ENCODE measurements at places on chromosomes 3 and 15. TPM values are rescaled to one million over a fixed set of nuclear protein-coding genes. Genes with fewer than 3 reads are reported as not detected.

DNA sequence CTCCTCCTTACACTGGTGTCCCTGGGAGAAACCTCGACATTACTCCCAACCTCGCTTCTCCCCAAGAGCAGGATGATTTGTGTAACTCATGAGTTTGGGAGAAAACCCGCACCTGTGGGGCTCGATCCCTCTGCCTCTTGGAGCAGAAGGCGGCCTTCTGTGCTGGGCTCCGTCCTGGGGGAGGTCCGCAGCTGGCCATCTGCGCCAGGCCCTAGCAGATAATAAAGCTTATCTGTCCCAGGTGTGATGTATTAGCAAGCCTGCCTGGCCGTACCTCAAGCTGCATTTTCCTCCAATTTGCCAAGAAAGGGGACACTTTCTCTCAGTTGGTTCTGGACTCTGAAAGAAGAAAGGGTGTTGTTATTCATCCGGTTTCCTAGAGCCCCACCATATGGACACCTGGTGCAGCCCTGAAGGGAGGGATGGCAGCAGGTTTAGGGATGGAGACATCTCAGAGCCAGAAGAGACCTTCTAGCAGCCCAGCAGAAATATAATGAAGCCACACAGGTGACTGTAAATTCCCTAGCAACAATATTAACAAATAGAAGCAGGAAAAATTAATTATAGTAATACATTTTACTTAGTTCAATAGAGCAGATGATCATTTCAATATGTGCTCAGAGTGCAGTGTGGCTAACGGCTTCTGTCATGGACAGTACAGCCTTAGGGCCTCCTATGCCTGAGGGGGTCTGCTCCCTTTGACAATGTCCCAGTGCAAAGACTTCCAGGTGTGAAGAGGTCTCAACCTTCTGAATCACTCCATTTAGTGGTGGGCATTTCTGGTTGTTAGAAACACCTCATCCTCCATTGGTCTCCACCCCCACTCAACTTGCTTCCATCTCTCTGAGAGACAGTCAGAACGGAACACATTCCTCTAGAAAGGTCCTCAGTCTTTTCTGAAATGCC lies 94.8 kb downstream of the CPN2 start:
- H3K36me3 ChIP-seq, result no peaks in the 10 kb centered on the region
- H3K27me3 ChIP-seq, result no peaks in the 10 kb centered on the region
- H3K27ac ChIP-seq, result no peak overlapping the region
- H3K4me1 ChIP-seq, result peaks cover 1% of the 10 kb centered on the region
- DNase-seq, result no peak
- H3K4me3 ChIP-seq, result no peak overlapping the region

DNA sequence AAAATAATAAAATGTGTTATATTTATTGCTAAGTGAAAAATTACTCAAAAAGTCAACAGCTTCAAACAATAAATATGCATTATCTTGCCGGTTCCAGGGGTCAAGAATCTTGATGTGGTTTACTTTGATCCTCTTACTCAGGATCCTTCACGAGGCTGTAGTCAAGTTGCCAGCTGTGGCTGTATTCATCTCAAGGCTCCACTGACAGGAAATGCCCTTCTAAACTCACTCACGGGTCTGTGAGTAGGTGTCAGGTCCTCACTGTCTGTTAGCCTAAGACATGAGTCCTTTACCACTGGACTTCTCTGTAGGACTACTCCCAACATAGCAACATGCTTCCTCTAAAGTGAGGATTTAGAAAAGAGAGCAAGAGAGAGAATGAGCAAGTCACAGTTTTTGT lies 983.0 kb downstream of the SI start:
- no peak for DNase-seq
- H3K4me3 ChIP-seq, result no peak overlapping the region
- no peaks in the 10 kb centered on the region for H3K36me3 ChIP-seq
- no peak overlapping the region for H3K27ac ChIP-seq

Gene DPPA2
- total RNA-seq, result not detected

Gene ZPLD1
- total RNA-seq, result not detected

Gene LDHAL6B
- not detected for total RNA-seq

Gene ARHGEF3
- 17.4 TPM for total RNA-seq

DNA sequence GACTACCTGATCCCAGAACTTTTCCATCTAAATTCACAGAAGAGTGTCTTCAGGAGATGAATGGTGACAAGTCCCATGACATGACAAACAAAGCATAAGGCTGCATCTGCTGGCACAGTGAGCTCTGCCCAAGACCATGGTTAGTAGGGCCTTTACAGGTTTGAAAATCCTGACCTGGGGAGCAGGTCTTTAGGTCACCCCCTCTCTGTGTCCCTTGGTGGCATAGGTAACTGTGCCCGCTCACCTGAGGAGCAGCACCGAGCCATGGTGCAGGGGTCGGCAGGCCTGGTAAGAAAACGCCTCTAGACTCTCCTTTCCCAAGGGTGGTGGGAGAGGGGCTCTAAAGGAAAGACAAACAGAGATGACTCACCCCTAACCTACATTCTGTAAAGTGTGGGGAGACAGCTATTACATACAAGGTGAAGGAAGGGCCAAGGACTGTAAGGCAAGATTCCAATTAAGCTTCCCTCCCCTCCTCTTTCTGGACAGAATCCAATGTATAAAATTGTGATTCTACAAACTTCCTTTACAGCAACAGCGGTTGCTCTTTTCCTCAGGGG lies 74.0 kb downstream of the SATB1 start:
- no peak overlapping the region for H3K27ac ChIP-seq
- H3K4me1 ChIP-seq, result no peaks in the 10 kb centered on the region
- DNase-seq, result no peak
- no peak overlapping the region for H3K4me3 ChIP-seq
- H3K36me3 ChIP-seq, result peaks cover 24% of the 10 kb centered on the region
- H3K27me3 ChIP-seq, result no peaks in the 10 kb centered on the region

Gene CYP1A2
- not detected for total RNA-seq

Gene KBTBD13
- not detected for total RNA-seq

DNA sequence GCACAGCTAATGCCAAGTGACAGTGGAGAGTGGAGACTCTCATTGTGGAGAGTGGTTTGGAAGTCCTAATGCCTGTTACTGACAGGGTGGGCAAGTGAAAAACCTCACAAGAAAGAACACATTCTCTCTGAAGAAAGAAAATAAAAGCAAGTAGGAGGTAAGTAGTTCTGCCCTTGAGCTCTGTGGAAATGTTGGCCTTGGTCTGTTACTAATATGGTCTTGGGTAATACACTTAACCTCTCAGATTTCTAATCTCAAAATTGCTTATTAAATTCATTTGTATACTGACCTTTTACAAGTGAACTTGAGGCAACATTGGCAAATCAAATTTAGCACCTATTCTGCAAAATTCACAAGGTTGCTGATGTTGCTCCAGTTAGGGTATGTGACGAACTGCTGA lies 291.6 kb upstream of the CBLB start:
- no peaks in the 10 kb centered on the region for H3K36me3 ChIP-seq
- no peak for DNase-seq
- no peak overlapping the region for H3K4me3 ChIP-seq
- no peak overlapping the region for H3K27ac ChIP-seq
- no peaks in the 10 kb centered on the region for H3K4me1 ChIP-seq
- H3K27me3 ChIP-seq, result no peaks in the 10 kb centered on the region

Gene FSTL1
- total RNA-seq, result 387 TPM

- H3K27me3 ChIP-seq, result no peaks in the 10 kb centered on the region
- no peak overlapping the region for H3K4me3 ChIP-seq
- H3K27ac ChIP-seq, result no peak overlapping the region
- peaks cover 18% of the 10 kb centered on the region for H3K4me1 ChIP-seq
- peak; percentile 40 for DNase-seq
Measured at GRCh38 chr3:195247863-195248189, 23.1 kb downstream of the XXYLT1 start.

Gene C3orf85
- total RNA-seq, result not detected

Gene MAGI1
- 47.1 TPM for total RNA-seq

DNA sequence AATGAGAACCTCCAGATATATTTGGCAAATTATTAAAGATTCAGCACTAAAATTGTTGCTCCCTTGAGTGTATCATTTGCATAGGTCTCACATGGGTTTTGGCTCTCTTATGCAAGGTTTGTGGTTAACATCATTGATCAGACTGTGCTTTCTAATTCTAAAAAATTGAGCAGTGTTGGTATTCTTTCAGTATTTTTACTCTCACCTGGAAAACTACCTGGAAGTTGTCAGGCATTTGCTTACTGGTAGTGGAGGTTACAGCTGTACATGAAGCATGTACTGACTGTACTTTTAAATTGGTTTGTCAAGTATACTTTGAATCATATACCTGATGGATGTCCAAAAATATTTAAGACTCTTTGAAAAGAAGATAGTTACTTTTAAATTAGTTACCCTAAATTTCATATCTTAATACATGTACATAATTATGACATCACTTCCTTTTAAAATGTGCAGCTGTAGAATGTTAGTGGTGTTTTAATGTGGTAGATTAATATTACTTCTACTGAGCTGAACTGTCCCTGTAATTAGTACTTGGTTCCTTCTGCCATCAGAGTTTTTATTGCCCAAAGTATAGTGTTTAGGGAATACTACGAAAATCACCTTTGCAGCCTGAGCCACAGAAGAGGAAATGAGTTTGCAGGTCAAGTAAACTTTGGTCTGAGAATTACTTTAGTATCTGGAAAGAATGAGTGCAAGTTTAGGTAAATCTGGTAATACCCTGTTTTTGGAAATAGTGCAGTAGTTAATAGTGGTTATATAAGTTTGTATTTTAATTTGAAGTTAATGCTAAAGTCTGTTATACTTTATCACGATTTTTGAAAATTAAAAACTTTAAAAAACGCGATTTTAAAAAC lies 2.8 kb downstream of the CHD2 start:
- peak overlapping the region; percentile 50 for H3K4me3 ChIP-seq
- H3K36me3 ChIP-seq, result no peaks in the 10 kb centered on the region
- no peaks in the 10 kb centered on the region for H3K27me3 ChIP-seq
- H3K27ac ChIP-seq, result peak overlapping the region; percentile 97
- H3K4me1 ChIP-seq, result peaks cover 66% of the 10 kb centered on the region
- DNase-seq, result no peak

Gene STAC
- total RNA-seq, result 3.9 TPM

GRCh38 chr15:73946795-73947370 lies 20.6 kb downstream of the LOXL1 start:
- H3K27ac ChIP-seq, result no peak overlapping the region
- no peak overlapping the region for H3K4me3 ChIP-seq
- H3K36me3 ChIP-seq, result no peaks in the 10 kb centered on the region
- peaks cover 16% of the 10 kb centered on the region for H3K4me1 ChIP-seq
- DNase-seq, result no peak
- H3K27me3 ChIP-seq, result no peaks in the 10 kb centered on the region

GRCh38 chr3:136819731-136820679 lies 1.1 kb downstream of the SLC35G2 start:
- no peak for DNase-seq
- H3K27ac ChIP-seq, result peak overlapping the region; percentile 91
- H3K4me3 ChIP-seq, result peak overlapping the region; percentile 74
- no peaks in the 10 kb centered on the region for H3K36me3 ChIP-seq
- H3K4me1 ChIP-seq, result peaks cover 31% of the 10 kb centered on the region

Gene FAN1
- 16.9 TPM for total RNA-seq

Data from vagina (tissue), 2 donors.